Left ventricle myocardium inferior (tissue), 1 donor: ENCODE measurements at places on chromosomes 13 and 19. TPM values are rescaled to one million over a fixed set of nuclear protein-coding genes. Genes with fewer than 3 reads are reported as not detected.

Gene C19orf18
- 2.1 TPM for total RNA-seq

- no peak for DNase-seq
Measured at GRCh38 chr13:108834193-108834592, 204.8 kb downstream of the MYO16 start.

DNA sequence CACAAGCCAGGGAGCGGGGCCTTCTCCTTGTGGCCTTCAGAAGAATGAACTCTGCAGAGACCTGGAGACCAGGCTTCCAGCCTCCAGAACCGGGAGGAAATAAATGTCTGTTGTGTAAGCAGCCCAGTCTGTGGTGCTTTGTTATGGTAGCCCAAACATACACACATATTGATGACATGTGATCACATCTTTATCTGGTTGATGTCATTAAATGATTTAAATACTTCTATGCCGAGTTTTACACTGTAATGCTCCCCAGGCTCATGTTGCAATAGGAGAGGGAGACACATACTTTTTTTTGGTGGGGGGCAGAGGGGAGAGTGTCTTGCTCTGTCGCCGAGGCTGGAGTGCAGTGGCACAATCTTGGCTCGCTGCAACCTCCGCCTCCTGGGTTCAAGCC is 188.0 kb upstream of the IRS2 start:
- no peak for DNase-seq

Gene PSMD8
- 349 TPM for total RNA-seq

DNA sequence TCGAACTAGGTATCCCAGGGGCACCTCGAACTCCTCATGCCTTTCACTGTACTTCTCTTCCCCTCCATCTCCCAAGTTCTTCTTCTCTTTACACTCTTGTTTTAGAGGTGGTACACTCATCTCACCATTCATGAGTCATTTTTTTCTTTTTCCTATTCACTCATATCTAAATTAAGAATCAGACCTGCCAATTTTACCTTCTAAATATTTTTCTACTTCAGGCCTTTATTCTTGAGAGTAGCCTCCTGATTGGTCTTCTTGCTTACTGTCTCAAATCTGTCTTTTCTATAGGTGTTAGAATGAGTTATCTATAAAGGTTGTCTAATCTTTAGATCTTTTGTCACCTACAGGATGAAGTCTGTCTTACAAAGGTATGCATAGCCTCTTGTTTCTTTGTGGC is 20.7 kb downstream of the TDRD3 start:
- DNase-seq, result no peak

Gene FGF22
- total RNA-seq, result not detected

DNA sequence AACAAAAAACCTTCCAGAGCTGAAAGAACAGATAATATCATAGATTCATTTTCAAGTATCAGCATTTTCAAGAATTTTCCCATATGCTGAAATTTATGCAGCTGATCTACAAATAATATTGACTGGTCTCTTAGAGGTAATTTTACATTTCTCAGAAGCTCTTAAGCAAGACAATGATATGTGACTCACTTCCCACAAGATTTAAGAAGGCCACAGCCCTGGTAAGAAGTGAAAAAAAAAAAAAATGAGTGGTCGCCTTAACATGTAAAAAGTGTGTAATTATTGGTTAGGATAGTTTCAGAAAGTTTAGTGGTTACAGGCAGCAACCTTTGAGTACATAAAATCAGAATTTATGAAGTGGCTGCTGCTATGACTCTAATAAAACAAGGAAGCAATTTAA is 54.5 kb downstream of the NUFIP1 start:
- DNase-seq, result no peak

Gene BRD4
- 60.9 TPM for total RNA-seq

GRCh38 chr13:111654531-111654930 is 334.1 kb downstream of the TEX29 start:
- DNase-seq, result no peak
